ENCODE measurements at places on chromosomes 6 and 20.

DNA sequence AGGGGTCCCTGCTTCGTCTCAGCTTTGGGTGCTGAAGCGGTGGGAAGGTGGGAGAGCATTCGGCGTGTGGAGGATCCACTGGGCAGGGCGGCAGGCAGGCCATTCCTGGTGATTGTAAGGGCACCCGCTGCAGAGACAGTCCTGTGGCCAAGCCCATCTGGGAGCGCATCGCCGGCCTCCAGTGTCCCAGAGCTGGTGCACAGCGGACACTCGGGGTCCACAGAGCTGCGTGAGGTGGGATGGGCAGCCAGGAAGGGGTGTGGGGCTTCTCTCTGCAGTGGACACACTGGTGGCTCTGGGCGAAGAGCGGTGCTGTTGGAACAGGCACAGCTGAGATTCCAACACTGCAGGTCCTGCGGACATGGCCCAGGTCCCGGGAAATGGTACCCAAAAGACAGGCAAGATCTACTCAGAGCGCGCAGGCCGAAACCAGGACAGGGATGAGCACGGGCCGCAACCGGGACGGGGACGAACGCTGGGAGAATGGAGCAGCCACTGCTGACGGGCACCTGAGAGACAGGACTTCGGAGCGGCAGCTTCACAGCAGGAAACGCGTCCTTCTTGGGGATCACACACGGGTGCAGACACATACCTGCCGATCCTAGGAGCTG lies 188.2 kb downstream of the ERMARD start:
- DNase-seq, result no peak

DNA sequence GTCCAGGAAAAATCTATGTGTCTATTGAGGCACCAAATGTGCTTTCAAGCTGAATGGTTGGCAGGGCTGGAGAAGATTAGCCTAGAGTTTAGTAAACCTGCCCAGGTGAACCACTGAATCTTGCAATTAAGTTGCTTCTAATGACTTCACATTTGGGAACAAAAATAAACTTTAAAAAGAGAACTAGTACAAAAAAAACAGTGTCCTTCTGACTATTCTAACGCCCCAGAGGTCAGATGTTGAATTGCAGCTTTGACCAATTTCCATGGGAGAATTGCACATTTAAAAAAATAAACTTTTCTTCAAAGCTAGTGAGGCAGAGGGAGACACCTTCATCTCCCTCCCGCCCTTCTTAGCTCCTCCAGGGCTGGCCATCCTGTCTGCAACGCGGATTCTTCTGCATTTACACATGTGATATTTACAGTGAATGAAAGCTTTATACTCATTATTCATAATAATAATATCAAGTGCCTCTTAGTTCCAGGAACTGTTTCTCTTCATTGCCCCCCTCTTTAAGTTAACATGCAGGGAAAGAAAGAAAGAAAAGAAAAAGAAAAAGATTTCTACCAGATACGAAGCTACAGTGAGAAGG lies 270.2 kb downstream of the SMOC2 start:
- DNase-seq, result no peak

GRCh38 chr6:120606743-120607142 lies 727.5 kb downstream of the TBC1D32 start:
- no peak for DNase-seq

GRCh38 chr20:2378893-2379292 lies 1.8 kb upstream of the TGM6 start:
- no peak for DNase-seq

DNA sequence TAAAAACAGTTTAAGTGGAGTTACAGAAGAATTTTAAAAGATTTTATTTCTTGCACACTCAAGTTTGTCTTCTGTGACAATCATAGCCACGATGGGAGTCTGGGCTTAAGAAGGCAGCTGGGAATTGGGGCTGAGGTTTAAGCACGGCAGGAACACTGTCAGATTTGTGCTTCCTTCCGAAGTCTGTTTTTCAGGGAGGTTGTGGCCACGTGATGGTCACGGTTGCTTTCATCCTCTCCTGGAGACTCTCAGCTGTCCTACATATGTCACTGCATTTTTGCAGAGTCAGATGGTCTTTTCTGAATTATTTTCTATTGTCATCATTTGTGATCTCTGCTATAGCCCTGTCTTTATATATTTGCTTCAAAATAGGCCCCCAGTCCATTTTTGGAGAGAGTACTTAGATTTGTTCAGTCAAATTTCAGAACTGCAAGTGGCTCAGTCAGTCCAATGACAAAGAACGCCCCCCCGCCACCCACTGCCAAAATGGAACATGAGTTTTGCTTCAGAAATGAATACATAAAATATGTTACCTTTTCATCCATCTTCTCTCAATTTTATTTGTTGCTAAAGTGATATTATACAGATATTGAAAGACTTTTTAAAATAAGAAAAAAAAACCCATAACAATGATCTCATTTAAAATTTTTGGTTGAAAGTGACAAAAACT lies 111.8 kb upstream of the ZFP64 start:
- DNase-seq, result no peak

DNA sequence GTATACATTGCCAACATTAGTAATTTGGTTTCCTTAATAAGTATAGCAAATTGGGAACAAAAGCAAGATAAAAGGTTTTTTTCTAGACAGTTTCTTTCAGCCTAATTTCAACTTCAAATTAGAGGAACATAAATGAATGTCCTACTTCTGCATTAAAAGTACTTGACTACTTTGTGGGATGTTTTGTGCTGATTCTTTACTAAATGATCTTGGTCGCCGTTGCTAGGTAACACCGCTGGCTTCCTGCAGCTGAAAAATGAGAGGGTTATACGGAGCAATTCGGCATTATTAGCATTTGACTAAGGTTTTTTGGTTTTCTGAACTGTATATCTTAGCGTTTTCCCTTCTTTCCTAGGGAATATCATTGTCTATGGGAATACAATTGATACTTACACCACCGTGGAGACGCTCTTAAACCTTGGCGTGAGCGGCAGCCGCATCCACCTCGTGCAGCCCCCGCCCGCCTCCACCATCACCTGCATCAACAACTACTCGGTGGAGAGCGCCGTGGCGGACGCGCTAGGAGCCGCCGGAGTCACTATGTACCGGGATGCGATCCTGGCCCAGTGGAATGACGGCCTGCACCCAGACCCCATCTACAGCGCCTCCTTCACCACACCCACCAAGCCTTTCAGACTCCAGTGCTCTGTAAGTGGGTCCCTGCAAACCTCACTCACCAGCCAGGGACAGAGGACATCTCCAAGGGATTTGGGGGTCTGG lies 90.9 kb upstream of the INSM1 start:
- DNase-seq, result no peak

DNA sequence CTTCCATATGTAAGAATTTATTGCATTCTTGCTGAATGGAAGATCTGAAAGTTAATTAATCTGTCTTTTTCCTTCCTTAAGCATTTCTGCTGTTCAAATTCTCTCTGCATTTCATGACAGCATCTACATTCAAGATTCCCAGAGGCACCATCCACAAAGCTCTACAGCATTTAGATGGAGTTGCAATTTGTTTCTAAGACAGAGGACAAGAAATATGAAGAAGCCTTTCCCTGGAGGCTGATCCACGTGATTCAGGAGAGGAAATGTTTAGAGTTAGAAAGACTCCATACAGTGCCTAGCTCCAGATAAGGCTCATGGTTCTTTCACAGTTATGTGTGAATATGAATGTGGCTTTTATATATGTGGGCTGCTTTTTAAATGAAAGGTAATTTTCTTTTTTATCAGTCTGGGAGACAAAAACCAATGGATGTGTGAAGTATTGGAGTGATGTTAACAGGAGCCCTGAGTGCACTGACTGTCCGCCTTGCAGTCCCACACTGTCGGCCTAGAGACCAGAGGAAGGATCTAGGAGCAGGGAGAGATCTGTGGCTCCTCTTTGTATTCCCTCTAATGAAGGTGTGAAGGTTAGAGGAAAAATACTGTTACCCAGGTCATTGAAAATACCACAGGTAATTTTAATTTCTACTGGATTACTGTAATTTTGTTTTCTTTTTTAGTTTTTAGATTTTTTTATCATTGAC lies 686.6 kb upstream of the GJE1 start:
- no peak for DNase-seq

DNA sequence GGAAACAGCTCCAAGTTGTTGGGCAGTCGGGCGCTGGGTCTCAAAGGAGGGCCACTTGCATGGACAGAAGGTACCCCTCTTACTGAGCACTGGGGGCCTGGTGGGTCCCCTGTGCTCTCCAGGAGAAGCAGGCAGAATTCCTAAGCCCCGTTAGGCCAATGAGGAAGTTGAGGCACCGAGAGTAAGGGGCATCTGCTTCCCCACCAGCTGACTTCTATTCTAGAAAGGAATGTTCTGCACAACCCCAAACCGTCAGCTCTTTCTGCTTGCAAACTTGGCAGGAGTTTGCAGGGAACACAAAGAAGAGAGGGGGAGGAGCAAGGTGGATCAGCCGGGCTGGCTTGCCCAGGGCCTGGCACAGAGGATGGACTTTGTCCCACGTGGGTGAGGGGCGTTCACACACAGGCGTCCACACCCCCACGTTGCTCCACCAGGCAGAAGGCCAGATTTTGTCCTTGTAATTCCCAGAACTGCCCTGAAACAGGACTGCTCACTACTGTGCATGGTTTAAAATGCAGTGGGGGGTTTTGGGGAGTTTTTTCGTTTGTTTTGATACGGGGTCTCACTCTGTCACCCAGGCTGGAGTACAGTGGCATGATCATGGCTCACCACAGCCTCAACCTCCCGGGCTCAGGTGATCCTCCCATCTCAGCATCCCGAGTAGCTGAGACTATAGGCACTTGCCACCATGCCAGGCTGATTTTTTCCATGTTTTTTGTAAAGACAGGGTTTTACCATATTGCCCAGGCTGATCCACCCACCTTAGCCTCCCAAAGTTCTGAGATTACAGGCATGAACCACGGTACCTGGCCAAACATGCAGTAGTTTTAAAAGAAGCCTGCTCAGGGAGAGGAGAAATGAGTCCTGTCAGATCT lies 93.3 kb downstream of the SNX5 start:
- DNase-seq, result no peak

DNA sequence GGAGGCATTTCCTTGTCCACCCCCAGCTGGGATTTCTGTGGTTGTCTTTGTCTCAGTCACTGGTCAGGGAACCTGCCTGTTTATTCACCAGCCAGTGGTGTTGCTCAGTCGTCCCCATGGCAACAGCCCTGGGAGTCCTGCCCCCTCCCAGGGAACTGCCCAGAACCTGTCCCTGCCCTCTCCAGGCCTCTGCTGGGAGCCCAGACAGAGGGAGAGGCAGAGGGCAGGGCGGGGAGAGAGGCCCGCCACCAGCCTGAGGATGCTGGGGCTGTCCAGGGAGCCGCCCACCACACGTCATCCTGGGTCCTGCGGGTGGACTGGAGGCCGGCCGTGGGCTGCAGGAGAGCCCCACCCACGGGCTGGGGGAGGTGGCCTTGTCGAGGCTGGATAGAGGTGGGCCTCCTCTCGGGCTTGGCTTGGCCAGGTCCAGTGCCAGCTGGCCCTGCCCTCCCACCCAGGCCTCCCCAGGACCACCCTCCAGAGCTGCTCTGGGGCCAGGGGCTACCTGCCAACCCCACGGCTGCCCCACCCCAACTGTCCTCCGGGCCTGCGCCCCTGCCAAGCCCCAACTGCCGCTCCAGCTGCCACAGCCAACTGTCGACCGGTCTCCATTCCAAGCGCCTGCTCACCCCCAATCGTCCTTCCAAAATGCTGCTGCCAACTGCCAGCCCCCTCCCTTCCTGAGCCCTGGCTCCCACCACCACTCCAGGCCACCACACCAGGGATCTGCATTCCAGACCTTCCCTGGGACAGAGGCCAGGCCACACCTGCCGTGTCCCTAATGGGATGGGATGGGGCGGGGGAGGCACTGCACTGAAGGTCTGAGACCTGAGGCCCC lies 4.2 kb upstream of the ZBTB46 start:
- no peak for DNase-seq

- no peak for DNase-seq
Measured at GRCh38 chr6:1327630-1328029, 15.7 kb downstream of the FOXQ1 start.

- DNase-seq, result no peak
Measured at GRCh38 chr6:30399390-30400058, 54.6 kb downstream of the RPP21 start.

DNA sequence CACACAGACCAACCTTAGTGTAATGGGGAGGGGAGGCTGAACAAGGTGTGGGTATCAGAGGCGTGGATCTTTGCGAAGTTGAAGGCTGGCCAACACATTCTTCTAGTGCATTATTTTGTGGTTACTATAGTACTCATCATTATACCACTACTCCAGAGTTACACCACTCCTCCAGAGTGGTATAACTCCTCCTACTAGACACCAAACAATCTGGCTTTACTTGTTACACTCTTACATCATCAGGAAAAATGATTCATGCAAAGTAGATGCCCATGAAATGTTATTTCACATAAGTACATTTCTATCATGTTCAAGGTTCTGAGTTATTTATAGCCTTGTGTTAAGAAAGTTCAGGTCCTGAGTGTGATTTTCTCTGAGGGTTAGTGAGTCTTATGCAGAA lies 443.1 kb upstream of the OPRM1 start:
- DNase-seq, result no peak

DNA sequence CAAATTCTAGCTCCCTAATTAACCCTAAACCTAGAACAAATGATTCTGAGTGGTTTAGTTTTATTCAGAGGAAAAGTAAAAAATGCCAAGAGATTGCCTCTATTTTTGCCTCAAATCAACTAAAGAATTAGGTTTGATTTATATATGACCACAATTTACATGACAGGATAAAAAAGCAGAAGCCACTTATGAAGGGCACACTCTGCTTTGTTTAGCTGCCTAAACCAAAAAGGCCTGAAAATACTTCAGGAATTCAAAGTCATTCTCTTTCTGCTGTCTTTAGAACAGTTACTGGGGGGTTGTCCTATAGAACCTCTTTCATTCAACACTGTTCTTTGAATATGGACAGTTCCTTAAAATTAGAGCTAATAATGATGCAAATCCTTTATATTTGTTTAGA lies 5.3 kb downstream of the FBXO5 start:
- no peak for DNase-seq

GRCh38 chr6:43771858-43772680 lies 2.1 kb downstream of the VEGFA start:
- no peak for DNase-seq

DNA sequence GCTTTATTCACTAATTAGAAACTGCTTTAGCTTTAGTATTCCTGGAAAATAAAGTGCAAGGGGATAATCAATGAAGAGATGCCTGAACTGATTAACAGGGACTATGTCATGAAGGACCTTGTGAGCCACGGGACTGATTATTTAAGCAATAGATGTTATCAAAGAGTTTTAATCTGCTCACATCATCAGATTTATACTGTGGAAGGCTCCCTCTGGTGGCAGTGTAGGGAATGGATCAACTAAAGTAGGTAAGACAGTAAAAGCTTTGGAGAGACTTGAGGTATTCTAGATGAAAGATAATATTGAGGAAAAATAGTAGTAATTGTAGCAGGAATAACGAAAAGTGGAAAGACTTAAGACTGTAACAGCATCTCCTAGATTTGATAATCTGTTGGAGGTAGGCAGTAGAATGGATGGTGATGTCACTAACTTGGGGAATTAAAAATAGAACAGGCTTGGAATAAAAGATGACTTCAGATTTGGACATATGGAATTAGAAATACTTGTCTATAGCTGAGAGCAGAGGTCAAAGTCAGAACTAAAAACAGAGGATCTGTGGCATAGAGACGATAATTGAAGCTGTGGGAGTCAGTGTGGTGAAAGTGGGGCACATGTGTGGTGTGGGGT lies 80.3 kb upstream of the HTR1E start:
- no peak for DNase-seq
